ENCODE measurements at places on chromosomes 13 and 19. TPM values are rescaled to one million over a fixed set of nuclear protein-coding genes. Genes with fewer than 3 reads are reported as not detected.

ZNF493 gene
- total RNA-seq: 8.9 TPM

OR10H1 gene
- total RNA-seq: not detected

CYP2S1 gene
- 12.5 TPM for total RNA-seq

GPR12 gene
- under 0.01 TPM for total RNA-seq

CHMP2A gene
- total RNA-seq: 76.5 TPM

SAFB gene
- 58.4 TPM for total RNA-seq

SKA3 gene
- 10.6 TPM for total RNA-seq

GPC5 gene
- total RNA-seq: not detected

KLK7 gene
- total RNA-seq: 9.5 TPM

S1PR5 gene
- total RNA-seq: 27.2 TPM

PEAK3 gene
- total RNA-seq: 0.40 TPM

PLPP2 gene
- total RNA-seq: 12.1 TPM

CRYL1 gene
- total RNA-seq: 12.5 TPM

RGS9BP gene
- 0.26 TPM for total RNA-seq

IQCN gene
- total RNA-seq: 1.4 TPM

ATP8B3 gene
- 0.67 TPM for total RNA-seq

B3GNT8 gene
- 11.6 TPM for total RNA-seq

CGB1 gene
- not detected for total RNA-seq

ZNF442 gene
- 1.7 TPM for total RNA-seq

FCGBP gene
- total RNA-seq: 48.4 TPM

ZNF211 gene
- total RNA-seq: 5.2 TPM

RYR1 gene
- 14.6 TPM for total RNA-seq

MAP1S gene
- 12.6 TPM for total RNA-seq

PDX1 gene
- total RNA-seq: not detected

NKPD1 gene
- 4.2 TPM for total RNA-seq

LILRA5 gene
- not detected for total RNA-seq

ADGRE3 gene
- total RNA-seq: not detected

RFPL4A gene
- not detected for total RNA-seq

POU2F2 gene
- 0.18 TPM for total RNA-seq

IGFL2 gene
- not detected for total RNA-seq

KLC3 gene
- total RNA-seq: 22.3 TPM

ZNF419 gene
- 0.87 TPM for total RNA-seq

LRRC63 gene
- total RNA-seq: not detected

CGB2 gene
- not detected for total RNA-seq

IZUMO4 gene
- total RNA-seq: 3.0 TPM

ZNF799 gene
- total RNA-seq: 1.3 TPM

SCEL gene
- 386 TPM for total RNA-seq

CCDC70 gene
- not detected for total RNA-seq

METTL21C gene
- total RNA-seq: not detected

MEDAG gene
- 9.8 TPM for total RNA-seq

Measured in esophagus squamous epithelium (tissue), 5 donors.